Hematopoietic multipotent progenitor cell treated with erythropoietin and hydrocortisone succinate and interleukin-3 and kit ligand, for 6 days (in vitro differentiated cells): ENCODE measurements at places on chromosomes 1 and 21.

GRCh38 chr1:247557926-247558674, 9.2 kb downstream of the GCSAML start:
- DNase-seq = peak; percentile 49

- DNase-seq = no peak
These were observed 1.4 kb upstream of the TTLL7 start for GRCh38 chr1:84000196-84000885.

DNA sequence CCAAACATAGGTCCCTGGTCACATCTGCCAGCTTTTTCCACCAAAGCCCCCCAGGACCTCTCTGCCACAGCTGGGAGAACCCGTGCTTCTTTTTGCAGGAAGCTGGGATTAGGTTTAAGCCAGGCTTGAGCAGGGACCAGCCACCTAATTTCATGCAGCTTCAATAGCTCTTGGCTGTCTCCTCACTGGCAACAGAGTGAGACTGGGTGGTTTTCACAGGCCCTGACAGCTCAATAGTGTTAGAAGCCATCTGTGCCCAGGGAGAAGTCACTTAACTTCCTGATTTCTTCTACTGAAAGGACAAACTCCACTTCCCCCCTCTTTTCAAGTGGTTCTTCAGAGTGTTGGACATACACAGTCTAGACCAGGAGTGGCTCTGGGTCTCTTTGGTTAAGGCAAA, 20.4 kb upstream of the SRSF4 start:
- peak; percentile 54 for DNase-seq

GRCh38 chr1:173267453-173267945, 60.4 kb upstream of the TNFSF4 start:
- no peak for DNase-seq

DNA sequence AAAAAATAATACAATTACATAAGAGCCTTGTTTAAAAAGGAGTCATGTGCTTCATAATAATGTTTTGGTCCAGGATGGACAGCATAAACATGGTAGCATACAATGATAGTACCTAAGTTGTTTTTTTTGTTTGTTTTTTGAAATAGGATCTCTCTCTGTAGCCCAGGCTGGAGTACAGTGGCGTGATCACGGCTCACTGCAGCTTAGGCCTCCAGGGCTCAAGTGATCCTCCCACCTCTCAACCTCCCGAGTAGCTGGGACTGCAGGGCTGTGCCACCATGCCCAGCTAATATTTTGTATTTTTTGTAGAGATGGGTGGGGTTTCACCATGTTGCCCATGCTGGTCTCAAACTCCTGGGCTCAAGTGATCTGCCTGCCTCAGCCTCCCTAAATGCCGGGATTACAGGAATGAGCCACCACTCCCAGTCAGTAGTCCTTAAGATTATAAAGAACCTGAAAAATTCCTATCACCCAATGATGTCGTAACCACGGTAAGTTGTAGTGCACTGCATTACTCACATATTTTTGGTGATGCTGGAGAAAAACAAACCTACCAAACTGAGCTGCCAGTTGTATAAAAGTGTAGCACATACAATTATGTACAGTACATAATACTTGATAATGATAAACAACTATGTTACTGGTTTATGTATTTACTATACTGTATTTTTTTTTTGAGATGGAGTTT, 22.4 kb upstream of the RCOR3 start:
- DNase-seq = no peak

DNA sequence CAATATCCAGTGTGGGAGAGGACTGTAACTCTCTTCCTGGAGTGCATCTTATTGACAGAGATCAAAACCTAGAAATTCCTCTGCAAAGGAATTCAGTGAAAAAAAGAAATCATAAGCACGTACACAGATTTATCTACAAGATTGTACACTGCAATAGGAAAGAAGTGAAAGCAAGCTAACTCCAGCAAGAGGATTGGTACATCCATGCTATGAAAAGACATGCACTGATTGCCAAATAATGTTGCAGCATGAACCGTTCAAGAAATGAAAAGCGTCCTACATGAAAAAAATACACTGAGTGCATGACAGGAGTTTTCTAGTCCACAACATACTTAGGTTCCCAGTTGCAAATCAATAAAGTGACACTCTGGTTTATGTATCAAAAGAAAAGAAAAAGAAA, 1.9 kb upstream of the MGST3 start:
- DNase-seq = no peak

DNA sequence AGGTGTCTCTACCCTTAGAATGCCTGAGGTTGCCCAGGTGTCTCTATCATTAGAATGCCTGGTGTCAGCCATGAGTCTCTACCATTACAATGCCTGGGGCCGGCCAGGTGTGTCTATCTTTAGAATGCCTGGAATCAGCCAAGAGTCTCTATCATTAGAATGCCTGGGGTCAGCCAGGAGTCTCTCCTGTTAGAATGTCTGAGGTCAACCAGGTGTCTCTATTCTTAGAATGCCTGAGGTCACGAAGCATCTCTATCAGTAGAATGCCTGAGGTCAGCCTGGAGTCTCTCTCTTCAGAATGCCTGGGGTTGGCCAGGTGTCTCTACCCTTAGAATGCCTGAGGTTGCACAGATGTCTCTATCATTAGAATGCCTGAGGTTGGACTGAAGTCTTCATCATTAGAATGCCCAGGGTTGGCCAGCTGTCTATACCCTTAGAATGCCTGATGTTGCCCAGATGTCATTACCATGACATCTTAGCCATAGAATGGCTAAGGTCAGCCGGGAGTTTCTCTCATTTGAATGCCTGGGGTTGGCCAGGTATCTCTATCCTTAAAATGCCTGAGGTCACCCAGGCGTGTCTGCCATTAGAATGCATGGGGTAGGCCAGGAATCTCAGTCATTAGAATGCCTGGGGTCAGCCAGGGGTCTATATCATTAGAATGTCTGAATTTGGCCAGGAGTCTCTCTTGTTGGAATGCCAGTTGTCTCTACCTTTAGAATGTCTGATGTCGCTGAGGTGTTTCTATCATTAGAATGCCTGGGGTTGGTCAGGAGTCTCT, 44.0 kb downstream of the RNF187 start:
- no peak for DNase-seq
